ENCODE measurements at places on chromosomes 5 and 9.

DNA sequence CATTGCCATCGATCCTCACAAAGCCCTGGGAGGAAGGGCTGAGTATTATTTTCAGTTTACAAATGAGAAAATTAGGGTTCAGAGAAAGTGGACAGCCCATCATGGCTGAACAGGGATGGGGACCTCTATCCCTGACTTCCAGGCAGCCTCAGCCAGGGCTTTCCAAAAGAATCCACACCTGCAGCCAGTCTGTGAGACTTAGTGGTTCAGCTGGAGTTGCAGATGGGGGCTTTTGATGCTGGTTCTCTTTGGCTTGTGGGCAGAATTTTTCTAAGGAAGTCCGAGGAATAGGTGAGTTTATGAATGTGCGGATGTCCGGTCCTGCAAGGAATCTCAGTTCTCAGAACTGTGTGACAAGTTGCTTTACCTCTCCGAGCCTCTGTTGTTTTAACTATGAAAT lies 138.1 kb downstream of the RGS3 start:
- DNase-seq, result no peak

GRCh38 chr9:26812217-26812616 lies 80.4 kb downstream of the CAAP1 start:
- DNase-seq, result no peak

DNA sequence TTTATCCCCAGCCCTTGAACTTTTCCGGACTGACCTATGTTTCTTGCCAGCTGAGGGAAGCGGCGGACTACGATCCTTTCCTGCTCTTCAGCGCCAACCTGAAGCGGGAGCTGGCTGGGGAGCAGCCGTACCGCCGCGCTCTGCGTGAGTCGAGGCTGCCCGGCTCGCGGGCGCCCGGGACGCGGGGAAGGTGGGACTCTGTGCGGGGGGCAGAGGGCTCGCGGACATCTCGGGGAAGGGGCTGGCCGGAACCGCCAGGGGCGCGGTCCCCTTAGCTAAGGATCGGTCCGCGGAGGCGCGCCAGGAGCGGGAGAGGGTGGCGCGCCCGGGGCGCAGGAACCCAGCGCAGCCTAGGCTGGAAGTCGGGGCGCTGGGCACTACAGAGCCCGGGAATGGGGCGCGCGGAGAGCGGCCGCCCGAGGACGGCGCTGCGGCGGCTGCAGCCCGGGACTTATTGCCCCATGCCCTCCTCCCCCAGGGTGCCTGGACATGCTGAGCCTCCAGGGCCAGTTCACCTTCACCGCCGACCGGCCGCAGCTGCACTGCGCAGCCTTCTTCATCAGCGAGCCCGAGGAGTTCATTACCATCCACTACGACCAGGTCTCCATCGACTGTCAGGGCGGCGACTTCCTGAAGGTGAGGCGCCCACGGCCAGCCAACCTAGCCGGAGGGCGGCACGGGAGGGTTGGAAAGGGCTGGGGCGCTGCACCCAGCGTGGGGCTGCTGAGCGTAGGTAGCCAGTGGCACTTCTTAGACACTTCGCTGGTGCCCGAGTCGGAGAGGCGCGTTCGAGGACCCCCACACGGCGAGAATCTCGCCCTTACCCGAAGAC lies 922 bp downstream of the CRHBP start:
- no peak for DNase-seq

- DNase-seq, result peak; percentile 2
Observed at GRCh38 chr5:173326501-173326960, 1.7 kb downstream of the STC2 start.

All from DMS79 treated with DMSO at 0.1 percent for 48 hours (cell line).